A673 (cell line): ENCODE measurements at places on chromosomes 12 and 14.

DNA sequence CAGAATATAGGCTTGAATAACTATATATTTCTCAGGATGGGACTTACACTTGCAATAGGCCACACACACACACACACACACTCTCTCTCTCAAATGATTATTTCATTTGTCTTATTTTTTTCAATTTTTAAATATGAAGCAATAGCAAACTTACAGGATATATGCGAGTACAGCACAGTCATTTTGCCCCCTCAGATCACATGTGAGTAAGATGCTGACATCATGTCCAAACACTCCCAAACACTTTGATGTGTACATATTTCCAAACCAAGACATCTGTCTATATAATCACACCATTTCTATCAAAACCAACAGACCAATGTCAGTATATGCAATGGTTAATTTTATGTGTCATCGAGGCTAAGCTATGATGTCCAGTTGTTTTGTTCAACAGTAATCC, 1535.9 kb upstream of the FLRT2 start:
- no peak for DNase-seq

DNA sequence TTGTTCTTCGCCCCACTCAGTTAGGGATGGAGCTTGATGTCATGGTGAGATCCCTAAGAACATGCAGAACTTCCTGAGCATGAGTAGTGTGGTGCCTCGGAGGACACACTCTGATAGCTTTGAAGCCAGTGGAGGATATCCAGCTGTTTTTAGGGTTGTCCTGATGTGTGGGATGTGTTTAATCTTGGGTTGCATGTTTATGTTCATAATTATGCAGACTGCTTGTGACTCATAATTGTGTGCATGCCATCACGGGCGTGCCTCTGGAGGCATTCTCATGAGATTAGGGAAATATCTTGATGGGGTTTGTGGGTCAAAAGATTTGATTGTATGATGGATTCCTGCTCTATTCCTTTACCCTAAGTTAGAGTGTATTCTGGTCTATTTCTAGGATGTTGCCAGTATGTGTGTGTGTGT, 267.4 kb upstream of the PELI2 start:
- DNase-seq, result peak; percentile 73

- DNase-seq, result peak; percentile 3
These were observed 56.4 kb upstream of the PIWIL1 start for GRCh38 chr12:130281153-130281799.

DNA sequence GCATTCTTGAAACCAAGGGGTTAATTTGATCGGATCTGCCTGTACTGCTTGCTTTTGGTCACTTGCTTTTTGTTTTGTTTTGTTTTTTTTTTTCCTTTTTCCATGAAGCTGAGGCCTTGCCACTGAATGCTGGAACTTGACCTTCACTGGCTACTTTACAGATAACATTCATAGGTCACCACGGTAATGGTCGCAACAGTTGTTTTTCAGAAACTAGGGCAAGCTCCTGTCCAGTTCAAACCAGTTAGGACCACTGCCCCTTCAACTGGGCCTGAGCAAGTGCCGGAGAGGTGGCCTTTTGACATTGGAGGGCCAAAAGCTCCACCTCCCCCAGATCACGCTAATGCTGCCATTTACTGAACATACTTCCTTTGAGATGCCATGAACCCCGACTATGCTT, 147.6 kb downstream of the FOXN3 start:
- DNase-seq, result no peak

GRCh38 chr12:124296916-124297351, 2.0 kb downstream of the RFLNA start:
- no peak for DNase-seq

DNA sequence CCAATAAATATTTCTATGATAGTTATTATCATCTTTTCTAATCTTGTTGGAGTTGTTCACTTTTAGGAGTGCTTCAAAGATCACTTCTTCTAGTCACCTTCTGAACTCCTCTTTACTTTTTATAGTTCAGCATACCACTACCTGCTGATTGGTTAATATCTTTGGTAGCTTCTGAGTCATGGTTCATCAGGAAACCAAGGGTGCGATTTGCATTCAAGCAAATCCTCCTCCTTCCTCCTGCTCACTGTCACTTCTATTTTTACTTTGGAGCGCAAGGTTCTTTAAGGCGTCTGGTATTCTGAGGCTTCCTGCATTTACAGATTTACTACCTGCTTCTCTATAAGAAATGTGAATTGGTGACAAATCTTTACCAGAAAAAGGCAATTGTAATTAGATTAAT, 24.0 kb downstream of the SYT1 start:
- peak; percentile 93 for DNase-seq

- DNase-seq, result no peak
These were observed 6.9 kb downstream of the ATP2A2 start for GRCh38 chr12:110287986-110288385.

DNA sequence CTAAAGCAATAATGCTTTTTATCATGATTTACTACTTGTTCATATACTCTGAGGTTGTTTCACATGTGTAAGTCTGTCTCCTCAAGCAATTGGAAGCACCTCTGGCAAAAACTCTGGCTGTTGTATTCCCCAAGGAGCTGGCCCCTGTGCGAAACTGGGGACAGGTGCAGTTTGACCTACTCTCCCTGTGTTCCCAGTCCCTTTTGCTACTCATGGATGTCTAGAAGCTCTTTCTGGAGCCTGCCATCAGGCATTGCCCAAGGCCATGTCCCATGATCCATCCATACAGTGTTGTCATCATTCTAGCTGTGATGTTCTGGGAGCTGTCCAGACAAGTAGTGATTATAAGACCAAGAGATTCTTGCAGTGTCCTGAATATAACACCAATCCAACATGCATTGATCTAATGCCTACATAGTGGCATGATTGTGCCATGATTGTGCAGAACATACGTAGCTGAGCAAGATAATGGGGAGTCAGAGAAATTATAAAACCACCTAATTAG, 14.9 kb downstream of the AKAP6 start:
- DNase-seq, result no peak

DNA sequence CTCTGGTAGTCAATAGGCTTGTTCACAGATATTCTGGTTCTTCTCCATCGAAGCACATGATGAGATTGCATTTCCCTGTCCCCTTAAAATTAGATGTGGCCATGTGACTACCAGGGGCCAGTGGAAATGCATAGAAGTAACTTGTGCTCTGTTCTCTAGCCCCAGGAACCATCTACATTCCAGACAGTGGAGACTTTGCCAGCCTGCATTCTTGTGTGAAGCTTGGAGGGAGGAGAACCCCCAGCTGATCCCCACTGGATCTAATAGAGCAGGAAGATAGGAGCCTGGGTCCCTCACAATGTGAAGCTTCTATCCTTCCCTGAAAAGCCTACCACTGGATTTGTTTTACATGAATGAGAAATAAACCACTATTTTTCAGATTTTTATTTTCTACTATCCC, 130.1 kb downstream of the KITLG start:
- DNase-seq, result no peak

GRCh38 chr14:71529848-71530247, 402.4 kb upstream of the RGS6 start:
- DNase-seq, result peak; percentile 42

DNA sequence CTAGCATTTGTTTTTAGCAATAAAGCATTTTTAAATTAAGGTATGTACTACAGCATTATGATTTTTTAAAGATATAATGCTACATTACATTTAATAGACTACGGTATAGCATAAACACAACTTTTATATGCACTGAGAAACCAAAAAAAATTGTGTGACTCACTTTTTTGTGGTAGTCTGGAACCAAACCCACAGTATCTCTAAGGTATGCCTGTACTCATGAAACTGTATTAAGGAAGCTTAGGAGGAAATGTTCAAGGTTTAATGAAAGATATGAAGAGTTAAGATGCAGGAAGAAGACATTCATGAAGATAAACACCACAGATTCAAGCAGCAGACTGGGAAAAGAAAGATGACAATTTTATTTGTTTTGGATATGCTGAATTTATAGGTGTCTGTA, 51.7 kb downstream of the PPP1R12A start:
- DNase-seq, result no peak

GRCh38 chr14:96267336-96267735, 11.3 kb downstream of the BDKRB1 start:
- peak; percentile 79 for DNase-seq

DNA sequence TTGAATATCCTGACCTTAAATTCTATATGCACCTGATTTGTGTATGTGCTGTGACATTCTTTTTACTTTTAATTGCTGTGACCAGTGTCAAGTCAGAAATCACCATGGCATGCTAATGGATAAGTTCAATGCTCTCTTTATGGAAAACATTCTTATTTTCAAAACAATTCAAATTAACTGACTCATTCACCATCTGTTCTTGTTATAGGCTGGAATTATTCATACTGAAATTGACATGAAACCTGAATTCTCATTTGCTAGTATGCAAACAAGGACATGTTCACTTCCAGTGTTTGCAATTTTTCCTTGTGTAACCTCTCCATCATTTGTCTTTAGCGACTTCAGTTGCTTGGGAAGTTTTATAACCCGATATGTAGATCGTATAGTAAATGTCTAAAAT, at the start of gene TAS2R30:
Gene TAS2R30 (minus strand): TSS at position 340 of the 400 bp plus-strand sequence. CDS start 400 bp downstream, outside the sequence.
- DNase-seq, result no peak

DNA sequence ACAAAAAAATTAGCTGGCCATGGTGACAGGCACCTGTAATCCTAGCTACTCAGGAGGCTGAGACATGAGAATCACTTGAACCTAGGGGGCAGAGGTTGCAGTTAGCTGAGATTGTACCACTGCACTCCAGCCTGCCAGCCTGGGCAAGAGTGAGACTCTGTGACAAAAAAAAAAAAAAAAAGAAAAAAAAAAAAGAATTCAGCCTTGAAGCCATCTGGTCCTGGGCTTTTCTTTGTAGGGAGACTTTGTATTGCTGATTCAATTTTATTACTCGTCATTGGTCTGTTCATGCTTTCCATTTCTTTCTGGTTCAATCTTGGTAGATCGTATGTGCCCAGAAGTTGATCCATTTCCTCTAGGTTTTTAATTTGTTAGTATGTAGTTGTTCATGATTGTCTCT, 243.1 kb downstream of the RAD51B start:
- no peak for DNase-seq

GRCh38 chr12:108935159-108935763, 55.4 kb downstream of the DAO start:
- no peak for DNase-seq

DNA sequence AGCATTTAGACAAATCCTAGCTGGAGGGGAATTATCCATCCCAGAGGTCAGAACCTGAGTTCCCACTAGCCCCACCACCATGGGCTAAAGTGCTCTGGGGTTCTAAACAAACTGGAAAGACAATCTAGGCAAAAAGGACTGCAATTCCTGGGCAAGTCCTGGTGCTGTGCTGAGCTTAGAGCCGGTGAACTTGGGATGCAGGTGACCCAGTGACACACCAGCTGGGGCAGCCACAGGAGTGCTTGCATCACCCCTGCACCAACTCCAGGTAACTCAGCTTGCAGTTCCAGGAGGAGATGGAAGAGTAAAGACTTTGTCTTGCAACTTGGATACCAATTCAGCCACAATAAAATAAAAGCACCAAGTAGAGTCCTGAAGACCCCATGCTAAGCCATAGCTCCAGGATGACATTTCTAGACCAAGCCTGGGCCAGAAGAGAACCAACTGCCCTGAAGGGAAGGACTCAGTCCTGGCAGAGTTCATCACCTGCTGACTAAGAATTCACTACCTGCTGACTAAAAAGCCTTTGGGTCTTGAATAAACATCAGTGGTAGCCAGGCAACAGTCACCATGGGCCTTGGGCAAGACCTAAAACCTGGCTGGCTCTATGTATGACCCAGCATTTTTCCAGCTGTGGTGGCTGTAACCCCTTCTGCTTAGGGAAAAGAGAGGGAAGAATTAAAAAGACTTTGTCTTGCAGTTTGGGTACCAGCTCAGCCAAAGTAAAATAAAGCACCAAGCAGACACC, 223.4 kb upstream of the DIO2 start:
- DNase-seq, result no peak

DNA sequence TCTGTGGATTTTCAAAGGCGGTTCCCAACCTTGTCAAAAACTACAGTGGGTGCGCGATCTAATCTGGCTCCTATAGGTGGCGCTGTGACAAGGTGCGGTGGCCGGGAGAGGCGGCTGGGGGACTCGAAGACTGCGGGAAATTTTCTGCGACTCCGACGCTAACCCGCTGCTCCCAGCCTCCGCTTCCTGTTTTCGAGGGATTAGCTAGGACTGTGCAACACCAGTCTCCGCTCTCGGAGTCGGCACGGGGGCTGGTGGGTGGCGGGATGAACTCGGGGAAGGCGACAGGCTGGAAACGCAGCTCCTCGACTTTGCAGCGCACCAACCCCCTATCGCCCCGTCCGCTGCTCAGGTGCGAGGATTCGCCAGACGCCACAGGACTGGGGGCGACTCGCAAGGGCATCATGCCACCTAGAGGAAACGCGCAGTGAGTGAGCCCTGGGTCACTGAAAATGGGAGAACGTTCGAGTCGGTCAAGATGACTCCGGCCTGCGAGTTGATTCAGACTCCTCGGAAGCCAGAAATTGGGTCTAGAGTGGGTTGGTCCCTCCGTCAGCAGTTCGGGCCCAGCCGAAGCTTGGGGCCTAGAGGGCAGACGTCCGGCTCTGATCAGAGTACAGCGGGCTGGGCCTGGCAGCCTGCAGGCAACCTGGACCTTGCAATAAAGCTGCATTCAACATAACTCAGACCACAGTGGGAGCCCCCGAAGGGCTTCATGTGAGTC, 5.5 kb upstream of the PAX9 start:
- DNase-seq, result peak; percentile 93

GRCh38 chr12:108615918-108616317, 17.8 kb downstream of the SELPLG start:
- no peak for DNase-seq

GRCh38 chr14:51302295-51303030, 62.4 kb downstream of the TMX1 start:
- DNase-seq, result no peak

DNA sequence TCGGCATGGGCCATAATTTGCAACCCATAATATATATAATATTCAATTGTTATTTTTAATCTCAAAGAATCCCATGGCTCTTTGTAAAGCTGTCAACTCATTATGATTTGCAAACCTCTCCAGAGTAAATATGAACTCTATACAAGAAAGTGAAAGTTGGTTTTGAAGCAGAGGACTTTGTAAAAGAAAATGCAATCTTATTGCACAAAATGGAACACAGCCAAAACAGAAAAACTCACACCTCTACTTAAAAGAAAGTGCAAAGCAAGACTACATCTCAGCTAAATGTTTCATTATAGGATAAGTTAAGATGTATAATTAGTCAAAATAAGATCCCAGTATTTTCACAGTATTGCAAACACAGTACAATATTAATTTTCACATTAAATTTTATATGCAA, 111.2 kb upstream of the FLRT2 start:
- DNase-seq, result no peak

DNA sequence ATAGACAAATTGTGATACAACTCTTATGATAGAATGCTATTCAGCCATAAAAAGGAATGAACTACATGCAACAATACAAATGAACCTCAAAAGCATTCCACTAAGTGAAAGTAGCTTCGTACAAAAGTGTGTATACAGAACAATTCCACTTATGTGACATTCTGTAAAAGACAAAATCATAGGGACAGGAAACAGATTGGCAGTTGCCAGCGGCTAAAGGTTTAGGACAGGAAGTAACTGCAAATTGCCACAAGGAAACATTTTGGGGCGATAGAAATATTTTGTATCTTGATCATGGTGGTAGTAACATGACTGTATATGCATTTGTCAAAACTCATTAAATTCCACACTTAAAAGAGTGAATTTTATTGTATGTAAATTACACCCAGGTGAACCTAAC, 113.4 kb downstream of the CAPZA3 start:
- no peak for DNase-seq
